ENCODE measurements at places on chromosomes 3 and 15. TPM values are rescaled to one million over a fixed set of nuclear protein-coding genes. Genes with fewer than 3 reads are reported as not detected.

C3orf62 gene
- 8.4 TPM for total RNA-seq

TGM5 gene
- total RNA-seq = not detected

UNC13C gene
- not detected for total RNA-seq

IRAK2 gene
- 1.3 TPM for total RNA-seq

ACTC1 gene
- 4.0 TPM for total RNA-seq

MYO5C gene
- 2.7 TPM for total RNA-seq

GP9 gene
- total RNA-seq = not detected

ISLR gene
- 108 TPM for total RNA-seq

BFSP2 gene
- not detected for total RNA-seq

GOLGA8G gene
- total RNA-seq = not detected

TRIM42 gene
- not detected for total RNA-seq

SLC2A2 gene
- total RNA-seq = not detected

TRPM1 gene
- total RNA-seq = not detected

DNAJC13 gene
- 57.1 TPM for total RNA-seq
